CD4-positive, alpha-beta T cell treated with Interleukin-4 for 1 hour (primary cell): ENCODE measurements at places on chromosomes 12 and 14.

- no peak for DNase-seq
These were observed 100.7 kb downstream of the PPP2R5C start for GRCh38 chr14:101862177-101862576.

DNA sequence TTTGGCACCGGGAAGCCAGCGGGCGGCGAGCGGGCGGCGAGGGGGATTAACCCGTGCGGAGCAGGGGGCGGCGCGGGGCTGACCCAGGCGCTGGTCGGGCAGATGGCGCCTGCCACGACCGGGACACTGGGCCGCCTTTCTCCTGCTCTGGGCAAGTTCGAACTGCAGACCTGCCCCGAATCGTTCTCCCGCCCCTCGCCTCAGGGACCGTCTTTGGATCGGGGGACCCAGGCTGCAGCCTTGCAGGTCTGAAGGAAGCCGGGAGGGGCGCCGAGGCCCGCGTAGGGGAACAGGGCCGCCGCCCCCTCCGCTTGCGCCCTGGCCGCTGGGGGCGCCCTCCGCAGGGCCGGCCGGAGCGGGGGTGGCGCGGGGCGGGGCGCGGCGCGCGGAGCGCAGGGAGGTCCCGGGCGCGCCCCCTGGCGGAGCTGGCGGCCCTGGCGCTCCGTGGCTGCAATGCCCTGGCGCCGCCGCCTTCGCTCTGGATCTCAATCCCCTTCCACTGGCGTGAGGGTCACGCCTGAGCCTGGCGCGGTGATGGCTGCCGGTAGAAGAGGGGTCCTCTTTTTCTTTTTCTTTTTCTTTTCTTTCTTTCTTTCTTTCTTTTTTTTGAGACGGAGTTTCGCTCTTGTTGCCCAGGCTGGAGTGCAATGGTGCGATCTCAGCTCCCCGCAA lies 449 bp upstream of the LTBP2 start:
- peak; percentile 83 for DNase-seq

GRCh38 chr12:68139001-68139400 lies 20.5 kb downstream of the IFNG start:
- DNase-seq: no peak

GRCh38 chr12:62803756-62804155 lies 131.2 kb downstream of the PPM1H start:
- no peak for DNase-seq

DNA sequence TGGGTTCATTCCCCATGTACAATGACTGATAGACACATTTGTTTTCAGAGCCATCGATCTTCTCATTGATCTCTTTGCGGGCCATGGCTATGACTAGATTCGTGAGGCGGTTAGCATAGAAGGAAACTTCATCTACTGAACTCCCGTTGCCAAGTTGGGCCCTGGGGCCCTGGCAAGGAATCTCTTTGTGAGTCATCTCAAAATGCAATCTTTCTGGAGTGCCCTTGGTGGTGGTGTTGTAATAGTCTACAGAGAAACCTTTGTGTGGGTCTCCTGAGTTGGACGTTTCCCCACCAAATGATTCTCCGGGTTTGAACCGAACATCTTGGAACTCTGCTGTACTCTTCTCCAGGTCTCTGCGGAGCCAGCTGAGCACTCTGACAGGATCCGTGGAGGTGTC lies 20.4 kb downstream of the AKAP3 start:
- no peak for DNase-seq

- DNase-seq: no peak
These were observed 3.3 kb downstream of the TBX3 start for GRCh38 chr12:114680604-114681069.

DNA sequence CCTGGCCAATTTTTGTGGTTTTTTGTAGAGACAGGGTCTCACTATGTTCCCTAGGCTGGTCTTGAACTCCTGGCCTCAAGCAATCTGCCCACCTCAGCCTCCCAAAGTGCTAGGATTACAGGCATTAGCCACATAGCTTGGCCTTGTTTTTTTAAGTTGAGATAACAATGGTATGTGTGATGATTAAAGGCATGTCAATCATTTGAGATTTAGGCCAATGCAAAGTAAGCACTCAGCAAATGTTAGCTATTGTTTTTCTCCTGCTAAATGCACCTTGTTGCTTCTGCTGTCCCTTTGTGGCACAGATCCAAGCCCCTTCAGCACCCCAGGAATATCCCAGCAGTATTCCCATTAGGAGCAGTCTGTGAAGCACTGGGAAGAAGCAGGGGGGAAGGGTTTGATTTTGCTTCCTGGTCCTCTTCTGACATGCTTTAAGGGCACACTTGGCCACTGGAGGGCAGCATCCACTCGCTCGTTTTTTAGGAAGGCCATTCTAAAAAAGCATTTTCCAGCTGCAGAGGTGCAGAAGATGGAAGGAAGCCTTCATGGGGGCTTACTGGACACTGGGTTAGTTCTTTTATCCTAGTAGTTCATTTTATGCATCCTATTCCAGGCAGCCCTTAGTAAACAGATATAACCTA lies 70.2 kb upstream of the ZFP36L1 start:
- peak; percentile 58 for DNase-seq

DNA sequence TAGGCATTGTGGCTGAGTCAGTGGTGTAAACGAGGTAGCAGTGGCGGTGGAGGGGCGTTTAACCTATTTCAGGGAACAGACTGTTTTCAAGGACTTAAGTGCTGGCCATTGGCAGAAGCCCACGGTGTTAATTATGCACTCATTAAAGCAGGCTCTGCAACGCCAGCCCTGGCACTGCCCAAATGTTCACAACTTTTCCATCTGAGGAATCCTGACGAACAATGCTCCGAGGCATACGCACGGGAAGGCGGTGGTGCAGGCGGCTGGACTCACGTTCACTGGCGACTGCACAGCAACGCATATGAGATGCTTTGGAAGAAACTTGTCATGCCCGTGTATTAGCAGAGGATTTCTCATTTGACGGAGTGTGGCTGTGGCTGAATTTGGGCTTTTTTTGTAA lies 70.6 kb upstream of the SLC24A4 start:
- no peak for DNase-seq

DNA sequence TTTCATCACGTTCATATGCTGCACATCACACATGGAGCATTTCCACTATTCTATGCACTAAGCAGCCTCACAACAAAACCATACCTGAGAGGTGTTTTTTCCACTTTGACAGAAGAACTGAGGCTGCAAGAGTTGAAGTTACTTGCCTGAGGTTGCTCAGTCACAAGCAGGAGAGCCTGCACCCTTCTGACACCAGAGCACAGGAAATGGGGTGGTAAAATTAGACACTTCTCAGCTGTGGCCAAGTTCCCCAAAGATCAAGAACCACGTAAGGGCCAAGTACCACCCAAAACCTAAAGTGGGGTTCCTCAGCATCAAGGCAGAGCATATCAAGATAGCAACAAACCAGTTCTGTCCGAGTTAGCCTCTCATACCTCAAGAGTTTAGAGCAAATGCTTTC lies 185.8 kb downstream of the CAPZA3 start:
- DNase-seq: no peak

DNA sequence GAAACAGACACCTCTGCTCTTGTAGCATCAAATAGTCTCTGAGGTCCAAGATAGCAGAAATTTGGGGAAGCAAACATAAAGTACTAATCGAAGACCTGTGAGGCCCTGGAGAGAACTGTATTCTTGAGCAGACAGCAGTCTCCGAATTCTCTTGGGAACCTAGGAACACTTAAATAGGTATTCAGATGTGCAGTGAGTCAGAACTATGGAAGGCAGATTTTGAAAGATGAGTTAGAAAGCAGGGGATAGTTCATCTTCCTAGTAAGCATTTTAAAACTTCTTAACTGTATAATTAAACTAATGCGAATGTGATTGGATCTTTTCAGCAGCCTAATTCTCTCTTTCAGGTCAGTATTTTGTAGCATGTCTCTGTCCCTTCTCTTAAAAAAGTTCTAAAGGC lies 30.6 kb downstream of the NAA30 start:
- no peak for DNase-seq

GRCh38 chr12:1531153-1531653 lies 63.2 kb downstream of the FBXL14 start:
- DNase-seq: no peak

DNA sequence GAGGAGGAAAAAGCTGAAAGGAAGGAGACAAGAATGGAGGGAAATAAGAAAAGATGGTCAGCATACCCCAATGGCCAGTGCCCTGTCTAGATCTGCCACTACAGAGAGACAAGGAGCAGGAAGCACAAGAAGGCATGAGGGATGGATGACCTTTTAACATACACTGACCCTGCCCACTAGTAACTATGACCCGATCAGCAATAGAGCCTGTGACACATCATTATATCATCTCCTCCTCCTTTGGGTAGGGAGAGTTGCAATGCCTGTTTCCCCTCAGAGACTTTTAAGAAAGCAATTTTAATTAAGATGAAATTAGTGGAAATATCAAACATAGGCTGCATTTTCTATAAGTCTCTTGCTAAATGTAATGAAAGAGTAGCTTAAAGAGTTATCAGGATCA lies 4.7 kb upstream of the SLC2A13 start:
- no peak for DNase-seq

DNA sequence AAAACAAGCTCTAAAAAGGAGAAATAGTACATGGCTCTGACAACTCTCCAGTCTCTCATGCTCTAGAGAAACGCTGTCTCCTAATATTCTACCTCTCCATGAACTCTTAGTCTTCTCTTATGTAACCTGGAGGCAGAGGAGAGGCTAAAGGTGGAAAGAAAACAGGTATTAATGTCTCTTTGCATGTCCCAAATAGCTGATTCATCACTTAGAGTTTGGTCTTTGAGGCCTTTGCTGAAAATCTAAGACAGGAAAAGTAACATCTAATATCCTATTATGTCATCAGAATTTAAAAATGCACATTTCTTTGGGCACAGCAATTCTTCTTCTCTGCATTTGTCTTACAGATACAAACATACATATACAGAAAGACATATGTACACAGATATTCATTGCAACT lies 127.2 kb downstream of the DHRS2 start:
- DNase-seq: no peak

GRCh38 chr12:53048780-53049401 lies 974 bp upstream of the TNS2 start:
- no peak for DNase-seq

GRCh38 chr12:6529291-6529737 lies 5.0 kb upstream of the GAPDH start:
- no peak for DNase-seq

GRCh38 chr12:19223695-19224094 lies 94.2 kb downstream of the PLEKHA5 start:
- no peak for DNase-seq

GRCh38 chr14:23129759-23130316 lies 10.8 kb upstream of the CEBPE start:
- DNase-seq: no peak

DNA sequence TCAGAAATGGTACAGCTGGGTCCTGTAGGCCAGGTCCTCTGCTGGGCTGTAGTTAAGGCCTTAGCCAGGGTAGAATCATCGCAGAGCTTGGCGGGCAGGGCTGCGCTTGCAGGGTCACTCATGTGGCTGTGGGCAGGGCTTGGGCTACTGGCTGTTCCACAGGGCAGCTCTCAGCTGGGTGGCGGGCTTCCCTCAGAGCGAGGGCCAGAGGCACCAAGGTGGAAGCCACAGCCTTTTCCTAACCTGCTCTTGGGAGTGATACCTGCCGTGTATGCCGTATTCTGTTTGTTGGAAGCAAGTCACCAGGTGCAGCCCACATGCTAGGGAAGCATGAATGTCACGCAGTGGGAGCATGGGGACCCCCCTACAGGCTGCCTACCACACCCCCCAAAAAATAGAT lies 69.8 kb upstream of the RIN3 start:
- DNase-seq: no peak

DNA sequence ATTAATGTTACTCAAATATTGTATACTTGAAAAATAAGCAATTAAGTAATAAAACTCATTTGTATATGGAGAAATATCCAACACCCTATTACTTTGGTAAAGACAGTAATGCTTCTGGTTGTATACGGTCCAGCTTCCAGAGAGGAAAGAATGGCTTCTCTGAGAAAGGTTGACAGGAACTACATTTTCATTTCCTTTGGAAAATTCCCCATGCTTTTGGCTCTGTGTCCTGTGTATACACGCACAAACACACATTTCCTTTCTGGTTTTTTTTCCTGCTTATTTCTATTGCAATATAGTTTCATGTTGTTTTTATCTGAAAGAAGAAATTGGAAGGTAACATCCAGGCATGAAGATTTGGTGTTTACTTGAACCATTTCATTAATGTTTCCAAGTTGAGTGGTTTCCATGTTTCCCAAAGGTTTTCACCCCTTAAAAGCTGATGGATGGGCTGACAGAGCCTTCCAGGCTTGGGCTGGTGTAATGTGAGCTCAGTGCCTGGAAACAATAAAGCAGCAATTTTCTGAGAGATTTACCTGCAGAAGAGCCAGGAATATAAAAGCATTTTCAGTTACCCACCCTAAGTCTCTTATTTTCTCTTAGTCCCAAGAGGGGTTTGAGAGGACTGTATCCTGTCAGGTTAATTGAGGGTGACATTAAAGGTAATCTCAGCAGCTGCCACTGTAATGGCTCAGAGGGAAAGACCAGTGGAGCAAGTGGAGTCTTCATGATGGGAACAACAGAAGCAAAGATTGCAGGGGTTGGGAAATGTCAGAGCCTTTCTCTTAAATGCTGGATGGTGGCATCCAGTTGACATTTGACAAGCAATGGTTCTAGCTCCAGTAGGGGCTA lies 33.4 kb upstream of the TMTC1 start:
- DNase-seq: no peak

DNA sequence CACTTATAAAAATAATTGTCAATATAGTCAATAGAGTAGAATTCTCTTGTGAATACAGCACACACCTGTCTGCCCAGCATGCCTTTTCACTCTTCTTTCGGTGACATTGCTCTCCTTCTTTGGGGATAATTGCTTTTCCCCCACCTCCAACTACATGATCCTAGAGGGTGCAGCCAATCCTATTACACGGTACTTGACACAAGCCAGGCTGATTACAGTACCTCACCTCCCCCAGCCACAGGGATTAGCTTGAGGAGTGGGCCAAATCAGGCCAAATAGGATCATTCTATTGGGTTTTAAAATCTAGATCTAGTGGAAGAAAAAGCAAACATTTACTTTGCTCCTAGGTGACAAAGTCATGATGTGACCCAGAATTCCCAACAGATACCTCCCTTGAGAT lies 16.8 kb upstream of the NFYB start:
- DNase-seq: no peak

GRCh38 chr12:52924764-52925716 lies 20.2 kb upstream of the KRT8 start:
- DNase-seq: no peak

GRCh38 chr14:76917745-76918255 lies 91.6 kb downstream of the LRRC74A start:
- no peak for DNase-seq

- no peak for DNase-seq
These were observed 19.6 kb upstream of the P2RX7 start for GRCh38 chr12:121113057-121113456.

DNA sequence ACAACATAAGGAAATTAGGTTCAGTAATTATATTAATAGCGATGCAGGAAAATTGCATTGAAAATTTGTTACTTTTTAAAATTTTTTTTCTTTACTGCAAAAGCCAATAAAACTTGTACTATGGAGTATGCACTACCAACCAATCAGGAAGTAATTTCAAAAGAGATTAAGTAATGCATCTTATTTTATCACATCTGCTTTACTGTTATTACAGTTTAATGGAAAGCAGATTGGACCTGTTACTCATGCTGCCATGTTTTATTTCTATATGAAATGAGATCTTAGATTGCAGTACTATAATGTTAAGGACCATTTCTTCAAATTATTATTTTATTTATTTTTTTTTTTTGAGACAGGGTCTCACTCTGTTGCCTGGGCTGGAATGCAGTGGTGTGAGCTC lies 1.7 kb upstream of the STRN3 start:
- no peak for DNase-seq
